Head of caudate nucleus (tissue), 42 donors: ENCODE measurements at places on chromosomes 4 and X.

DNA sequence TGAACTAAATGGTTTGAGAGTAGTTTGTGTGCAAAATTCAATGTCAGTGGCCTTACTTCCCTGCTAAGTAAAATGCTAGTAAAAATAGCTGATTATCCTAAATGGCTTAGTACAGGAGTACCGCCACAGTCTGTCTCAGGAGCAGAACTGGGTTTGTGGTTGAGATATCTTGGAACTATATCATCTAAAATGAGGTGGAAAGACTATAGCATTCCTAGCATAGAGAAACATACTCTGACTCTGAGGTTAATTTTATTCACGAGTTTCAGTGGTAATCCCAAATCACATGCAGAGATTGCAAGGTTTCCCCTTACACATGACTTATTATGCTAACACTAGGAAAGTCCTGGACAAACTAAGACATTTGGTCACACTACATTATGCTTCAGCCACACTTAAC lies 70.4 kb downstream of the OR13H1 start:
- DNase-seq = no peak

DNA sequence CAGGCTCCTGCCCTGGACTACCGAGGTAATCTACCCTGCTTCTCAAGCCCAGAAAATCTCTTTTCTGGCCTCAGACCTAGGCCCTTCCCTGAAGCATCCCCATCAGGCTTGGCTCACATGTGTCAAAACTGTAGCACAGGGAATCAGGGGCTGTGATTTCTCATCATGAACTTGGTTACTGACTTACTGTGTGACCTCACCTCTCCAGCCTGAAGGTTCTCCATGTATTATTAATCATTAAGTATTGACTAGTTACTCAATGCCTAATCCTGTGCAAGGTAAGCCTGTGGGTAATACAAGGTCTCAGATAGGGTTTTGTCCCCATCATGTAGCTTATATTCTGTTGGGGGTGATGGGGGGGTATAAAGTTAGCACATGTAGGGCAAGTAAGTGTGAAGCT lies 6.8 kb downstream of the SRPX2 start:
- DNase-seq = no peak

- DNase-seq = no peak
Measured at GRCh38 chr4:23333556-23333945, 556.3 kb downstream of the PPARGC1A start.

DNA sequence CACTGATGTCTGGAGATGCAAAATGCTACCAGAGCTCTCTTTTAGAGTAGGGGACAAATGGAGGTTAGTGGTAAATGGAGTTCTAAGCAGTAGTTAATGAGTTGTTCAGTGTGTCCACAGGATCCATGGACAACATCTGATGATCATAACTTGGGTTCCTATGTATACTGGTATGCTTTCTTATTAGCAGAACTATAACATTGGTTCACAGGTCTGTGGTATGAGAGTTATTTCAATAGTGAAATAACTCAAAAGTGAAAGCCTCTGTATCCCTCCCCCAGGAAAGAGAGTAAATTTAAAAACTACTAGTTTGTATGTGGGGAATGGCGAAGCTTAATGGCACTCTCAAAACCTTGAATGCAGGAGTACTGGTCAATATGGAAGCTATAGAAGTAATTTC lies 363.5 kb upstream of the EMCN start:
- DNase-seq = no peak

DNA sequence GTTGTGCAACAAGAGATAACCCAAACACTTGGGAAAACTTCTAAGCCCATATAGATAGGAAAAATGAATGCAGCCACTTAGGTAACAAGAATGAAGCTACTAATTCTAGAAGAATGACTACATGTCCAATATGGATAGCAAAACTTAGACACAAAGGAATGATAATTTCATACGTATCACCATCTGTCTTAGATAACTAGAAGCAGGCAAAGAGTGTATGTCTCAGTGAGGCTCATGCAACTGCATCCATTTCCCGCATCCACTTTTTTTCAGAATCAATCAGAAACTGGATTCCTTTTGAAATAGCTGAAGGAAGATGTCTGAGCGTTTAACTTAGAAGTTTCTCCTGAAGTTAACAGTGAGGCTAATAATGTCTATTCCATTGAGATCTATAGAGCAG lies 408.7 kb upstream of the PITX2 start:
- DNase-seq = no peak

- no peak for DNase-seq
Measured at GRCh38 chrX:19810006-19810774, 77.2 kb downstream of the SH3KBP1 start.

DNA sequence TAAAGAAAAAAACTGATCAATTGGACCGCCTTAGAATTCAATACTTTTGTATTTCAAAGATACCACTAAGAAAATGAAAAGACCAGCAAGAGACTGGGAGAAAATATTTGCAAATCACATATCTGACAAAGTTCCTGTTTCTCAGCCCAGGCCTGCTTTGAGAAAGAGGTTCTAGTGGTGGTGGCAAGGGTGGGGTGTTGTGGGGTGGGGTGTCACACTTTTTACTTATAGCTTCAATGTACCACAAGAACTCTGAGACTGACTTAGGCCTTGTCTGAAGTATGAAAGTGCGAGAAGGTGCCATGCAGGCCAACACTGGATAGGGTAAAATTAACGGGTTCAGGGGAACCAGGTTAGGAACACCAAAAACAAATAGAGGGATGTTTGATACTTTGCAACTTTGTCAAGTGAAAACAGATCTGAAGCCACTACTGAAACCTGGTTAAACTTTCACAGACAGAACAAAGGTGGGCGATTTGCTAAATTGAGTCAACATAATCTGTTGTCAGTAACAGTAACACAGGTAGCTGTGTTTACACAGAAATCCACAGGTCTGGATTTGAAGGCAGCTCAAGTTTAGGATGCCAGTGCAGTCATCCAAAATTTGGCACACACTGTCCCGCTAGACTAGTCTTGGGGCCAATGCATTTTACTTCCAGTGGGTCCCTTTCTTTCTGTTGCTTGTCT lies 88.8 kb downstream of the DGKK start:
- no peak for DNase-seq

- DNase-seq = no peak
Measured at GRCh38 chr4:167000141-167000852, 234.0 kb downstream of the SPOCK3 start.

- DNase-seq = no peak
Measured at GRCh38 chrX:128458888-128459287, 406.7 kb upstream of the ACTRT1 start.

- no peak for DNase-seq
Measured at GRCh38 chr4:71147261-71147660, 153.8 kb downstream of the DCK start.

DNA sequence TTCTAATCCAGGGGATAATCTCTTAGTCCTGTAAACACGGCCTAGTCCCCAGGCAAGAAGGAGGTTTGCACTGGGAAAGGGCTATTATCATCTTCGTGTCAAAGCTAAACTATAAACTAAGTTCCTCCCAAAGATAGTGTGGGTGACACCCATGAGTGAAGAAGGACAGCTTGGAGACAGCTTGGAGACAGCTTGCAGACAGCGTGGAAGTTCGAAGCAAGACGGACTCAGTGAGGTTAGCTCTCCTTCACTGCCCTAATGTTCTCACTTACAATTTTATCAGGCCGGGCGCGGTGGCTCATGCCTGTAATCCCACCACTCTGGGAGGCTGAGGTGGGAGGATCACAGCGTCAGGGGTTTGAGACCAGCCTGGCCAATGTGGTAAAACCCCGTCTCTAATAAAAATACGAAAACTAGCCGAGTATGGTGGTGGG lies 19.2 kb upstream of the PLCXD1 start:
- no peak for DNase-seq

- DNase-seq = no peak
Measured at GRCh38 chrX:10904220-10904619, 206.9 kb upstream of the HCCS start.

DNA sequence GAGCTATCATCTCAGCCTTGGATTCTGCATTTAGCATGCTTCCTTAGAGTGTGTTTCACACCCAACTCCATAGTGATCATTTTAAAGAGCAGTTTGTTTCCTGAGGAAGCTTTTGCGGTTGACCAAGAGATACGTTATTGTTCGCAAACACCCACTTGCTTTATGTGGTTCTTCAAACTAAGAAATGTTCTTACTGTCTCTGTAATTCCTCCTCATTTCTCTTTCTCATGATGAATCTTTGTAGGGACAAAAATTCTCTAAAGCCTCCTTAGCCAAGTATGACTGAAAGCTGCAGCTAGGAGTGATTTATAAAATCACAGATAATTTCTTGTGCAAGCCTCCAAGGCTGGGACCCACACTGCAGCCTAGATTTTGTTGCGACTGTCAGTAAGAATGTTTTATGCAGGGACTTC lies 10.0 kb downstream of the TNIP3 start:
- DNase-seq = no peak

GRCh38 chr4:38469410-38469809 lies 194.6 kb upstream of the KLF3 start:
- no peak for DNase-seq

DNA sequence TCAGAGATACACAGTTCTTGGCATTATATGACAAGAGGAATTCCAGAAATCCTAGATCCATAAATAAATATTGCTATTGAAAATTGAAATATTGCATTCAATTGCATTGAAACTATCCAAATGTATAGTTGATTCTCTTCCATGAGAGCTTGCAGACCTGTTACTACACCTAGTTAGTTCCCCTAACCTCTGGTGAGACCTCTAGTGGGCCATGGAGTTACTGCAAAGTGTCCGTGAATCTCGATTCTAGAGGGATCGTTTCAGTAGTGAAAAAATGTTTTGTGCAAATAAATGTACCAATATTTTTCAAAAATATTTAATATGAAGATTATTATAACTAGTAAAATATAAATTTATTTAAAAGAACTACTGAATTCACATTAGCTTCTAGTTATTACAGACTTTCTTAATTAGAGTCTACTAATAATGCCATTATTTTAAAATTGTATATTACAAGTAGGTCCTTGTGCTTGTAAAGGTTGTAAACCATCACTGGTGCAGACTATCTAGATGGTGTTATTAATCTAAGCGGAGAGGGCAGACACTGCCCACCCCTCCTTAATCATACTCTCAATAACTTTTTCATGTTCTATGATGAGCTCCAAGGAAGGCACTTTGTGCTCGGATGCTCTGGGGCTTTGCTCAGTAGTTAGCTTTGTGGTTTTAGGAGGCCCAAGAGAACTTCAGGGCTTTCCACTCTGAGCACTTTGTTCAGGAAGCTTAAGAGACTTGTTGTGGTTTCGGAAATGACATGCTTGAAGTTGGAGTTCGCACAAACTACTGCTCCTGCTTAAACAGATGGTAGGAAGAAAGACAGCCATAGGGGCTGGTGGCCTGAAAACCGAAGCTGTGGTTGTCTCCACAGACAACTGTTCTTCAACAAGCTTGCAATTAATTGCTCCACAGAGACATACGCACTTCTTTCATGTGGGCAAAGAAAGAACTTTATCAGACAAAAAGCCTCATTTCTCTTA lies 42.8 kb downstream of the IL21 start:
- peak; percentile 67 for DNase-seq

- no peak for DNase-seq
Measured at GRCh38 chrX:110383414-110383813, 24.8 kb downstream of the RTL9 start.

DNA sequence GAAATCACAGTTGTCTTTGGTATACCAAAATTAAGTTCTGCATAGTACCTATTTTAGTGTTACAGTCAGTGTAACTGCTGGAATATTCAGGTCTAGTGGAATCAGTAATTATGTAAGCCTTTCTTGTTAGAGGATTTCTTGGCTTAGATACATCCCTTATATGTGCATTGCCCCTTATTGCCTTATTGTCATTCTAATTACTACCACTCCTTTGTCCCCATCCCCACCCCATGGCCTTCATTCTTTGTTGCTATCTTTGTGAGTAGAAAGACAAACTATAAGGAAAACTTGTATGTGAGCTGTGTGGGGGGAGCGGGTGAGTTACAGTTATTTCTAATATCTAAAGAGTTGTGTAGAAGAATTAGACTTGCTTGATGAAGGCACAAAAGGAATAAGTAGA lies 36.9 kb upstream of the RPA4 start:
- DNase-seq = no peak

GRCh38 chrX:74119016-74119910 lies 184.7 kb upstream of the ZCCHC13 start:
- no peak for DNase-seq

- no peak for DNase-seq
Measured at GRCh38 chr4:48913346-48913745, 6.8 kb upstream of the OCIAD2 start.

DNA sequence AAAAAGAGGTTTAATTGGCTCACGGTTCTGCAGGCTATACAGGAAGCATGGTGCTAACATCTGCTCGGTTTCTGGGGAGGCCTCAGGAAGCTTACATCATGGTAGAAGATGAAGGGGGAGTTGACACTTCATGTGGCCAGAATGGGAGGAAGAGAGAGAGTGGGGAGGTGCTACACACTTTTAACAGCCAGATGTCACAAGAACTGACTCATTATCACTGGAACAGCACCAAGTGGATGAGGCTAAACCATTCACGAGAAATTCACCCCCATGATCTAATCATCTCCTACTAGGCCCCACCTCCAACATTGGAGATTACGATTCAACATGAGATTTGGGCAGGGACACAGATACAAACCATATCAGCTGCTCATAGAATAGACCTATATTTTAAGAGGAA lies 255.8 kb downstream of the OPHN1 start:
- DNase-seq = no peak

- peak; percentile 38 for DNase-seq
Measured at GRCh38 chr4:3658530-3658913, 107.7 kb upstream of the ADRA2C start.

DNA sequence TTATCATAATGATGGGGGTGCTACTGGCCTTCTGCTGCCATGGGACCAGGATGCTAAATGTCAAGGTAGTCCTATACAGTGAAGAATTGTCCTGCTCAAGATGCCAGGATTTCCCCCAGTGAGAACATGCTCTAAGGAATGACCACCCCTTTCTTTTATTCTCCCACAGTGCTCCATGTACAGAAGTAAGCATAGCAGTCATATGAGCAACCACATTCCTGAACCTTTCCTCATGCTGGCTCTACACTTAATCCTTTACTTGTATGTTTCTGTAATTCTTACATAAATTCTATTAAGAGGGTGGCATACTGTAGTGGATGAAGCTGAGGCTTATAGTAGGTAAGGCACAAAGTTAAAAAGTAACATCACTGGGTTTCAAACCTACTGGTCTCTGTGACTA lies 20.2 kb downstream of the CYP2U1 start:
- DNase-seq = no peak

DNA sequence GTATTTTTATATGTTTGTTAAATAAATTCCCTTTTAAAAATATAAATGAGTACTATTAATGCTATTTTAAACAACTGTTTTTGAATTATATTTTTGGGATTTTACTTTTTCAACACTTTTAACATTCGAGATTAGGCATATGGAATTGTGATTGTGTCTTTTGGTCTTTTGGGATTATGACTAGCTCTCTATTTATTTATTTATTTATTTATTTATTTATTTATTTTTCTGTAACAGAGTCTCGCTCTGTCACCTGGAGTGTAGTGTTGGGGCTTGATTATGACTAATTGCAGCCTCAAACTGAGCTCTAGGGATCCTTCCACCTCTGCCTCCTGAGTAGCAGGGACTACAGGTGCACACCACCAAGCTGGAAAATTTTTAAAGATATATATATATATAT lies 1101.6 kb downstream of the FAM133A start:
- DNase-seq = no peak
